Lower lobe of right lung (tissue), 2 donors: ENCODE measurements at places on chromosomes 4 and X. TPM values are rescaled to one million over a fixed set of nuclear protein-coding genes. Genes with fewer than 3 reads are reported as not detected.

Gene TLR2
- total RNA-seq = 102 TPM

Gene NSG1
- 0.50 TPM for total RNA-seq

Gene RBM10
- total RNA-seq = 32.1 TPM

Gene ZAR1
- total RNA-seq = not detected

DNA sequence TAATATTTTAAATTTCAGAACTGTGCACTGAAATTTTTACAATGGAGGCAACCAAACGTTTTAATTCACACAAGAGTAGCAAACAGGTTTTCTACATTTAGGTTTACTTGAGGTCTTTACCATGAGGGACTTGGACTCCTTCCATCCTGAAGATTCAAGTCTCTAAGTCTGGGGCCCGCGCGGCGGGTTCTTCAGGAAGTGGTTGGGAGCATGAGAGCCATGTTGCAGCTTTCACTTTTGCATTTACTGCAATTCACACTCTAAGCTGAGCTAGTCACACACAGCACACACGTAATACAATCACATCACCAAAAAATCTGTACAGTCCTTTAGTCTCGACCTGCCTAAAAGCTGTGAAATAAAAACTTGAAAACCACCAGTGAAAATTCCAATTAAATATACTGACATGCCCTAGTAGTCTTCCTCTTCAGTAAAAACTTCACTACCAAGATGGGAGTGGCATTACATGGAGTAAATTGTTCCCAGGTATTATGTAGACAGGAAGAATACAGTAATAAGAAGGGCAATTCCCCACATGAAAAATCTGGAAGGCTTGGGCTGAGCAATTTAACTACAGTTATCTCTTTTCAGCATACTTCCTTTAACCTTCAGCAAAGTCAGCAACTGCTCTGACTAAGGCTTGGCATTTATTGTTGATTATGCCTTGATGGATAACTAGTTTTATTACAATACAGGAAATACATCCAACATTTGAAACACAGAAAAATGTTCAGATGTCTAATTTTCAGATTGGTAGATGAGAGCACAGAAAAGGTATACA, 571.1 kb upstream of the DIPK2B start:
- H3K27me3 ChIP-seq = no peaks in the 10 kb centered on the region
- peak overlapping the region; percentile 84 for H3K27ac ChIP-seq
- H3K4me3 ChIP-seq = peak overlapping the region; percentile 57
- H3K36me3 ChIP-seq = no peaks in the 10 kb centered on the region
- DNase-seq = peak; percentile 59
- peaks cover 26% of the 10 kb centered on the region for H3K4me1 ChIP-seq

DNA sequence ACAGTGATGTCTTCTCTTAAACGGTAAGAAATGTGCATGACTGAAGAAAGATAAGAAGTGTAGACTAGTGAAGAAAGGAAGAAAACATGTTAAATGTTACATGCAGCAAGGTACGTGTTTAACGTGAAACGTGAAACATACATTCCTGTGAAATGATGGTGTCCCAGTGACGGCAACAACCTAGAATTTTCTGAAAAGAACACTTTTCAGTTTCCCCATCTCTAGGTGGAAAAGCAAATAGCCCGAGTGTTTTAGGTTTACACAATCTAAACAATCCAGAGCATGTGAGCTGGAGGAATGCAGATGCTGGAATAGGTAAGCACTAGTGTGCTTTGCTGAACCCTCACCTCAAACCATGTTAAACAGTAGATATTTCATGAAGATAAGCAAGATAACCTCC, 60.7 kb downstream of the CLNK start:
- no peaks in the 10 kb centered on the region for H3K27me3 ChIP-seq
- H3K4me3 ChIP-seq = no peak overlapping the region
- H3K36me3 ChIP-seq = no peaks in the 10 kb centered on the region

- H3K36me3 ChIP-seq = no peaks in the 10 kb centered on the region
- no peak overlapping the region for H3K27ac ChIP-seq
- H3K4me3 ChIP-seq = no peak overlapping the region
- DNase-seq = no peak
These were observed 88.1 kb upstream of the MAB21L2 start for GRCh38 chr4:150493851-150494250.

DNA sequence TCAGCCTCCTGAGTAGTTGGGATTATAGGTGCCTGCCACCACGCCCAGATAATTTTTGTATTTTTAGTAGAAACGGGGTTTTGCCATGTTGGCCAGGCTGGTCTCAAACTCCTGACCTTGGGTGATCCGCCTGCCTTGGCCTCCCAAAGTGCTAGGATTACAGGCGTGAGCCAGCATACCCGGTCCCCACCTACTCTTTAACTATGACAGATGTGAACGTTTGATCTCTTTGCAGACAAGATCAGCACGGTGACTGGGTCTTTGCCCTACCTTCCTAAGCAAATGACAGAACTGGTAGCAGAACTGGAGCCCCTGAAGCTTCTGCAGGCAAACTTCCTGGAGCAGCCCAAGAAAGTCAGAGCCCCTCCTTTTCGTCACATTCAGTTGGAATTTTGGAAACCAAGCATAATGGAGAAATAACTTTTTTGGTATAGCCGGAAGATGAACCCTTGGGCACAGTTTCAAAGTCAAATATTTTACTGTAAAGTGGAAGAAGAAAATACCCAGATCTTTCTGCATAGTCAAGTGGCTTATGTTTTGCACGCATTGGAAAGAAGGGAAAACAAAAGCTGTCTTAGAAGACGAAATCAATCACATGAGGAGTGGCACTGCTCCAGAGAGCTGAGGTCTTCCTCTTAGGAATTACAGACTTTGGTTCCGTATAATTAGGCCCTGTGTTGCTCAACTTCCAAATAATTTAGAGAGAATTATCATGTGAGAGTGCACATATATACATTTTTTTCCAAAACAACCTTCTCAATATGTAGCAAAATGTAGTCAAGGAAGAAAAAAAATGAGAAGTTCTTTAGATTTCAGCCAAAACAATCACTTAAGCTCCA, 90.6 kb downstream of the SORBS2 start:
- H3K36me3 ChIP-seq = no peaks in the 10 kb centered on the region
- no peak overlapping the region for H3K4me3 ChIP-seq
- no peaks in the 10 kb centered on the region for H3K27me3 ChIP-seq

GRCh38 chr4:160877087-160877790, 1286.6 kb downstream of the FSTL5 start:
- no peaks in the 10 kb centered on the region for H3K36me3 ChIP-seq
- no peak for DNase-seq
- H3K27me3 ChIP-seq = no peaks in the 10 kb centered on the region

DNA sequence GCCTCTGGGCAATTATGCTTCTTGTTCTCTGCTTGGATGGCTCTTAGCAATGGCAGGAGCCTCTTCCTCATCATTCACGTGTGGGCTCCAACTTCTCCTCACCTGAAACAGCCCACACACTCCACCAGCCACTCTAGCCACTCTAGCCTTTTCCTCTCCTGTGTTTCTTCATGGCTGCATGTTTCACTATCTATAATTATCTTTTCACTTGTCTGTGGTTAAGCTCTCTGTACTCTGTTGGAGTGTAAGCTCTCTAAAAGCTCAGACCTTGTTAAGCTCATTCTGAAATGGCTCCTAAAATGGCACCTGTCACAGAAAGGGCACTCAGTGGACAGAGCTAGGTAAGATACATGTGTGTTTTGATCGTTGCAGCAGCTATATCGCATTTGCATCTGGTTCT, 80.0 kb downstream of the SH3KBP1 start:
- H3K27me3 ChIP-seq = no peaks in the 10 kb centered on the region
- no peak overlapping the region for H3K4me3 ChIP-seq
- H3K36me3 ChIP-seq = no peaks in the 10 kb centered on the region
- no peak overlapping the region for H3K27ac ChIP-seq

DNA sequence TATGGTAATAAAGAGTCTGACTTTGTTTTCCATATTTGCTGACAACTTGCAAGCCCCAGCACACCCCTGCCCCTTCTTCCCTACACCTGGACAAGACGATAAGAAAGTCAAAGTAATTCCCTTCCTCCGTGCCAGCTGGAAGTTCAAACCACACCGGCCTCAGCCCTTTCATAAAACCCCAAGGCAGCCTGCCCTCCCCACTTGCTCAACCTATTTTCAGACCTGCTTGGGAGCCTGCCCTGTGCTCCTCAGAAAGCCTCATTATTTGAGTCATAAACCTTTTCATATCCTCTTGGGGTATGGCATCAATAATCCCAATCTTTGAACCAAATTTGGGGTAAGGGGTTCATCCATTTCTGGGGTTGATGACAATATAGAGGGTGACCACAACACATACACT, 29.5 kb downstream of the NIPAL1 start:
- DNase-seq = no peak
- peaks cover 6% of the 10 kb centered on the region for H3K4me1 ChIP-seq
- no peak overlapping the region for H3K4me3 ChIP-seq
- H3K27me3 ChIP-seq = peaks cover 22% of the 10 kb centered on the region
- no peaks in the 10 kb centered on the region for H3K36me3 ChIP-seq

GRCh38 chrX:11944501-11944900, 186.5 kb downstream of the MSL3 start:
- H3K27me3 ChIP-seq = no peaks in the 10 kb centered on the region
- no peaks in the 10 kb centered on the region for H3K36me3 ChIP-seq
- no peak overlapping the region for H3K4me3 ChIP-seq
- no peak overlapping the region for H3K27ac ChIP-seq

GRCh38 chr4:14193601-14194000, 566.1 kb upstream of the BOD1L1 start:
- no peaks in the 10 kb centered on the region for H3K4me1 ChIP-seq
- no peak overlapping the region for H3K27ac ChIP-seq
- H3K27me3 ChIP-seq = no peaks in the 10 kb centered on the region
- no peak overlapping the region for H3K4me3 ChIP-seq

GRCh38 chr4:117156806-117157205, 71.4 kb upstream of the TRAM1L1 start:
- H3K4me3 ChIP-seq = no peak overlapping the region
- DNase-seq = no peak
- H3K4me1 ChIP-seq = no peaks in the 10 kb centered on the region

DNA sequence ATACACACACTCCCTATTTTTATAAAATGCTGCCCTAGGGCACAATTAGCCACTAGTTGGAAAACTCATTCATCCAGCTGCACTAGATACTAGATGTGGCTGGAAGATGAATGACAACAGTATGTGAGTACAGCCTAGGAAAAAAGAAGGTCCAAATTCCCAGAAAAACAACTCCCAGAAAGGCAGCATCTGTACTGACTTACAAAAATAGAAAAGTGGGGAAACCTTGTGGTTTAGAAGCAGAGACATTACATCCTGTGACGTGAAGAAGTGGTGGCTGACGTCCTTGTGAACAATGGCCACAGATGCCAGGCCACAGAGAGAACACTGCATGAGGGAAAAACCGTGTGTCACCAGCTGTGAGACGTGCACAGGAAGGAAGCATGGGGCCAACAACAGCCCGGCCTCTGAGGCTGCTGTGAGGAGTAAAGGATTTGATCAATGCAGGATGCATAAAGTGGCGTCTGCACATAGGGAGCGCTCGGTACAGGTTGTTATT, 81.2 kb downstream of the SPRY1 start:
- H3K4me1 ChIP-seq = peaks cover 15% of the 10 kb centered on the region
- peak overlapping the region; percentile 75 for H3K27ac ChIP-seq
- no peak overlapping the region for H3K4me3 ChIP-seq
- no peaks in the 10 kb centered on the region for H3K27me3 ChIP-seq
- no peak for DNase-seq
- H3K36me3 ChIP-seq = no peaks in the 10 kb centered on the region

- DNase-seq = no peak
- H3K27me3 ChIP-seq = no peaks in the 10 kb centered on the region
- H3K36me3 ChIP-seq = no peaks in the 10 kb centered on the region
- H3K27ac ChIP-seq = no peak overlapping the region
These were observed 35.7 kb downstream of the APBB2 start for GRCh38 chr4:41178372-41179370.

DNA sequence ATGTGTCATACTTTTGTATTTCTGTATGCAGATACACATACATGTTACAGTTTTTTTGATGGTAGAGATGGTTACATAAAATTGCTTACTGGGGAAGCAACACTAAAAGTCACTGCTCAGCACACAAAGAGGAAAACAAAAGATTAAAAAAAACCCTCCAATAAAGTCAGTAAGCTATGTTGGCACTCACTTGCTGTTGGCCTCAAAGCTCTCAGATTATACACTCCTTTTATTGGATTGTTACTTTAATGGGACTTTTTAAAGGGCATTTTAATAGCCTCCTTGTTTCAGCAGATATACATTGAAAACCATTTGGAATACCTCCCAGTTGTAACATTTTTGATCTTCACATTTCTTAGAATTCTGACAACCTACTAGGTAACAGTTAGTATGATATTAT, 222.0 kb upstream of the HHIP start:
- no peaks in the 10 kb centered on the region for H3K27me3 ChIP-seq
- H3K4me3 ChIP-seq = no peak overlapping the region
- H3K27ac ChIP-seq = no peak overlapping the region
- H3K4me1 ChIP-seq = no peaks in the 10 kb centered on the region
- no peaks in the 10 kb centered on the region for H3K36me3 ChIP-seq

DNA sequence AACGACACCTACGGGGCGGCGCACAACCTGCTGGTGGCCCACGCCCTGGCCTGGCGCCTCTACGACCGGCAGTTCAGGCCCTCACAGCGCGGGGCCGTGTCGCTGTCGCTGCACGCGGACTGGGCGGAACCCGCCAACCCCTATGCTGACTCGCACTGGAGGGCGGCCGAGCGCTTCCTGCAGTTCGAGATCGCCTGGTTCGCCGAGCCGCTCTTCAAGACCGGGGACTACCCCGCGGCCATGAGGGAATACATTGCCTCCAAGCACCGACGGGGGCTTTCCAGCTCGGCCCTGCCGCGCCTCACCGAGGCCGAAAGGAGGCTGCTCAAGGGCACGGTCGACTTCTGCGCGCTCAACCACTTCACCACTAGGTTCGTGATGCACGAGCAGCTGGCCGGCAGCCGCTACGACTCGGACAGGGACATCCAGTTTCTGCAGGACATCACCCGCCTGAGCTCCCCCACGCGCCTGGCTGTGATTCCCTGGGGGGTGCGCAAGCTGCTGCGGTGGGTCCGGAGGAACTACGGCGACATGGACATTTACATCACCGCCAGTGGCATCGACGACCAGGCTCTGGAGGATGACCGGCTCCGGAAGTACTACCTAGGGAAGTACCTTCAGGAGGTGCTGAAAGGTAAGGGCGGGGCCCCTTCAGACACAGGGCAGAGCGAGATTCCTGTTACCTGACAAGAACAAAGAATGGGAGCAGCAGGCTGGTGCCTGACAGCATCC, 11.7 kb downstream of the RPL9 start:
- DNase-seq = peak; percentile 81
- no peaks in the 10 kb centered on the region for H3K27me3 ChIP-seq
- peaks cover 13% of the 10 kb centered on the region for H3K4me1 ChIP-seq
- H3K27ac ChIP-seq = peak overlapping the region; percentile 76

DNA sequence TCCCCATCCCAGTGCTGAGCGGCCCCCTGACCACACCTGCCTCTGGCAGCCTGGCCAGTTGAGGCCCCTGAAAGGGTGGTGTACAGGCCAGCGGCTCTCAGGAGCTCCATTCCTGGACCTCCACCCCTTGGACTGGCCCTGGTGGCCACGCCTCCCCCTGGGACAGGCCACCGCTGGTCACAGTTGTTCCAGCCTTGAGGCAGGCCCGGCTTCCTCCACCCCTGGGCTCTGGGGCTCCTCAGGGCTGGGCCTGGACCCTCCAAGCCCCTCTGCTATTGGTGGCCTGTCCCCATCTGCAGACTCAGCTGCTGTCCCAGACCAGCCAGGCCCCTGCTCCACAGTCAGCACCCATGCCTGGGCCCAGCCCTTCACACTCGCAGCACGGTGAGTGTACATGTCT, 93.2 kb upstream of the NKX1-1 start:
- H3K4me3 ChIP-seq = no peak overlapping the region
- peak; percentile 30 for DNase-seq
- peaks cover 15% of the 10 kb centered on the region for H3K27me3 ChIP-seq
- no peaks in the 10 kb centered on the region for H3K36me3 ChIP-seq
- no peaks in the 10 kb centered on the region for H3K4me1 ChIP-seq

GRCh38 chrX:33188286-33188685, 23.1 kb downstream of the DMD start:
- no peak overlapping the region for H3K27ac ChIP-seq
- no peaks in the 10 kb centered on the region for H3K4me1 ChIP-seq
- H3K27me3 ChIP-seq = no peaks in the 10 kb centered on the region
- DNase-seq = no peak
- H3K36me3 ChIP-seq = no peaks in the 10 kb centered on the region
